ENCODE measurements at places on chromosomes 5 and 9.

DNA sequence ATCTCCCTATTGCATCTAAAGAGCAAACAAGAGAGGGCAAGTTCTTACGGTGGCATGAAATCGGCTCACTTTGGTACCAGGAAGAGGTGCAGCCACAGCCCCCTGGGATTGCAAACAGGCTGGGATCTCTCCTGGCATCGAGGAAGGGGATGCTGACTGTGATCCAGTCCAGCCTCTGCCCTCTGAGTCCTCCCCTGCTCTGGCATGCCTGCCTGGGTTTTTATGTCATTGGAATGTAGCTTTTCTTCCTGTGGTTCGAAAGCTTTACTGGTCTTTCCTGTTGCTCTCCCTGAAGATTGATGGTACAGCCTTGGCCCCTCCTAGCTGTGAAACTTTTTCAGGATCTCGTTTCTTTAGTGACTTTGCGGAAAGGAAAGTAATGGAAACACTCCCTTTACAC lies 6.6 kb downstream of the SLC46A2 start:
- peak; percentile 87 for DNase-seq

GRCh38 chr9:4490705-4491625 lies 697 bp downstream of the SLC1A1 start:
- DNase-seq = no peak

DNA sequence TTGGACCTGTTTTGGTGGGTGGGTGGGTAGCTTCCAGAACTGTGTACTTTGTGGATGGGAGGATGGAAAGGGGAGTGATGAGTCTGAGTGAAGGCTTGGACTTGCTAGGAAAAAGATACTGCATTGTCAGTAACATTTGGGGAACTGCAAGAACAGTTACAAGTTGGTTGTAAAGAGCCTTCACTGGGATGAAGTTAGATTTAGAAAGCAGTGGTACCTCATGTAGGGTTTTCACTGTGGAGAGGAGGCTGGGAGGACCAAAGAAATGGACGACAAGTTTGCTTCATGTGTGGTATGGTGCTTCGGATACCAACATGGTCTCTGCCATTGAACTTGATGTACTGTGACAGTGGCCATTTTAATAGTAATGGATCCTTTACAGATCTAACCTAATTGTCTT lies 50.3 kb downstream of the RAD23B start:
- no peak for DNase-seq

GRCh38 chr5:127665641-127666040 lies 16.8 kb downstream of the CTXN3 start:
- DNase-seq = no peak

GRCh38 chr9:127634698-127635097 lies 22.6 kb downstream of the STXBP1 start:
- no peak for DNase-seq

DNA sequence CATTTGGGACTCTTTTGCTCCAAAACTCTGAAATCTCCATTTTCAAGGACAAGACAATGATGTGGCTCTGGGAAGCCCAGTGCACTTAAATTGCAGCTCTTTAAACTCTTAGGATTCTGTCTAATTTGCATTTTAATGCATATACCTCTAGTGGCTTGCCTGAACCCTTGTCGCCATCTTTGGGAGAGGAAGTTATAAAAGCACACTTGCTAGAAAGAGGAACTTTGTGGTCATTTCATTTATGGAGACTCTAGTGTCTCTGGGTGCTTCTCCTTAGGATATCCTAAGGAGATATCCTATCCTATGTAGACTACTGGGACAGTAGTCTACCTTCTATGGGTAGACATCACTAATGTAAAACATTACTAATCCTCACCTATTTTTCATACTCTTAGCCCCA lies 77.3 kb upstream of the SLC1A3 start:
- no peak for DNase-seq

GRCh38 chr9:5720151-5720550 lies 91.2 kb downstream of the RIC1 start:
- DNase-seq = no peak

DNA sequence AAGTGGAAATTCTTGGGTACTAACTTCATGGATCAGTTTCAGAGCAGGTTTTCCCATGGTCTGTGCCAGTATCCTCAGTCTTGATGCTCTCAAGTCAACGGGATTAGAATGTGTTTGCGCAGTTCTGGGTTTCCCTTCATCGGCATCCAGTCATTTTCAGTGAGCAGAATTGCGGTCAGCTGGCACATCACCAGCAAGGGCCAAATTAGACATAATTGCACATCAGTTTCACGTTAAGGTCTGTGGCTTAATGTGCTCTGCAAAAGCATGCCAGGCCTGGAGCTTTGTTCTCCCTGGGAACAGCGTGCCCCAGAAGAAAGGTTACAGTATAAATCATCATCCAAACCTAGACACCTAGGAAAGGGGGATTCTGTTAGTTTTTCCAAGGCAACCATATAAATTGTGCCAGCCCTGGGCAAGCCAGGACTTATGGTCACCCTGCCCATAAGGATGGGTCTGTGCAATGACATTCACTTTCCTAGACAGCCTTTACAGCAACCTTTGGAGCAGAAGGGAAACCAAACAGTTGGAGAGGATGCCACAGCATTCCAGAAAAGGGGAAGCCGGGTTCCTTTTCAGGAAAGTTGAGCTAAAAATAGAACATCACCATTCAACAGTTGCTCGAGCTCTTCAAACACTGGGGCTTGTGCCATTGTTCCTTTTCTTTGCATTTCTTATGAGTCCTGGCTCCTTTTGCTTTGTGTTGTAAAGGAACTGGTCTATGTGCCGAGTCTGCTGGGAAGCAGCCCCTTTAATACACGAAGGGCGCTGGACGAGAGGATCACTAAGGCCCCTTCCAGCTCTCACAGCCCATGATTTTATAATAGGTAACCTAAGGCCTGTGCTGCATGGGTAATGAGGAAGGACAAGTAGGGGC lies 23.1 kb downstream of the IQGAP2 start:
- no peak for DNase-seq

DNA sequence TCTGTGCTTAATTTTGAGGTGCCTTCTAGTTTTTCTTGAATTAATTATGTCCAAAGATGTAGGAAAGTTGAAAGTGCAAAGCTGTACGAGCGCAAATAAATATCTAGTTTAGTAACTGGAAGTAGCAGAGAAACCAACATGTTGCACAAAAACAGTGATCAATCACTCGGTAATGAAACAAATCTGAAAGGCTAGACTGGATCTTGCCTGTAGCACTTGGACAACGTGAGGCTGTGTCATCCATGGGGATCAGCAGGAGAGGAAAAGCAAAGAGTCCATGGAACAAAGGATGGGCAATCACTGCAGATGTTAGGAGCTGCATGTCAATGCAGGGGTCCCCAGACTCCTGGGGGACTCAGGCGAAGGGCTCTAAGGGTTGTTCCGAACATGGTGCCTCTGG lies 424.2 kb downstream of the IRX1 start:
- peak; percentile 2 for DNase-seq

- peak; percentile 47 for DNase-seq
Measured at GRCh38 chr5:168578538-168579487, at the start of gene PANK3. Gene PANK3, minus strand, starts transcription at chr5:168579368. Its CDS starts 85 bp downstream, at chr5:168579283.

DNA sequence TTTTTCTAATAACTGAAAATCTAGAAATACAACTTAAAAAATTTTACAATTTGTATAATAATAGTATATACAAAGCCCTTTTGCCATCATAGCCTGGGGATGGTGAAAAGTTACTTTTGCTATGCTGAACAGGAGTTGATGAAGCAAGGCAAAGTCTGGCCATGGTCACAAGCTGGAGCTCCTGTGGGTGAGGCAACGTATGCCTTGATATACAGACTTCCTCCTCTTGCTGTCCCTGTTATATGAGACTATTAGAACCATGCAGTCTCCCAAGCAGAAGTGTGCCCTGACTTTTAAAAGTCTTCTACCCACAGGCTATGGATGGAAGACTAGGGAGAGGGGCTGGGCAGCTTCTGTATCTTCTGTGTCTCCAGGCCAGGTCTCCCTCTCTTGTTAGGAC lies 15.7 kb downstream of the FAM151B start:
- DNase-seq = no peak

DNA sequence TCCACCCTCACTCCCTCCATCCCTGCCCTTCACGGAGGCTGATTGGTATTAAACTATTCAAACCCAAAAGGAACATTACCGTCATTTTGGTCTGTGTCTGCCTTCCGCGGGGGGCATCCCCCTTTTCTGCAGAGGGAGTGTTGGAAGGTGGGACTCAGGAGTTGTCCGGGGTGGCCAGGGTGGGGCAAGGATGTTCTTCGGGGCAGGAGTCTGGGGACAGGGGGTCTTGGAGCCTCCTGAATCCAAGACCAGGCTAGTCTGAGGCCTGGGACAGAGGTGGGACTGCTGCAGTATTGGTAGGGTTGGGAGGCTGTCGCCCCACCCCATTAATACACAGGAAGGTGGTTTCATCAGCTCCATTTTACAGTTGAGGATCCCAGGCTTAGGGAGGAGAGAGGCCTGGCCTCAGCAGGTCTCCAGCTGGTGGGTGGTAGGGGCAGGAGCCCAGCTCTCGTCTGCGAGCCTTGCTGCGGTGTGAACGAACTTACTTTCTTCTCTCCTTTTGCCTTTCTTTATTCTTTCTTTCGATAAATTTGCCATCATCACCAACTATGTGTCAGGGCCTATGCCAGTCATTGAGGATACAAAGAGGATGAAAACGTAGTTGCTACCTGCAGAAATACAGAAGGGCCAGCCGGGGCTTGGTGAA lies 33.8 kb downstream of the DAB2IP start:
- no peak for DNase-seq

GRCh38 chr5:75951716-75952115 lies 131.5 kb upstream of the SV2C start:
- DNase-seq = no peak

- DNase-seq = no peak
Measured at GRCh38 chr9:5041390-5042115, 56.5 kb downstream of the JAK2 start.

DNA sequence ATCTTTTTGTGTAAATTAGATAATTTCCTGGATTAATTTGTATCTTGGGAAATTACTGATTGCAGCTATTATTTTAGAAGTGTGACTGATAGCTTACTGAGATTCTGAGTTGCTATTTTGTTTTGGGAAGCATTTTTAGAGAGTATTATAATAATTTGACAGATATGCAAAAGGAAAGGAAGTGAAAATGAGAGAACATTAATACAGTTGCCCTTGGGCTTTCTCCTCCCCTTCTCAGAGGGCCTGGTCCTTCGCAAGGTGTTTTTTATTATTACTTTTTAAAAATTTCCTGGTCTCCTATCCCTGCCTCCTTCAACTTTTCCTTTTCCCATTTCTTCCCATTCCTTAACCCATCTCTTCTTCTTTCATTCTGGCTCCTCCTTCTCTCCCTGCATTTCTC lies 32.6 kb downstream of the UBAP1 start:
- DNase-seq = no peak

DNA sequence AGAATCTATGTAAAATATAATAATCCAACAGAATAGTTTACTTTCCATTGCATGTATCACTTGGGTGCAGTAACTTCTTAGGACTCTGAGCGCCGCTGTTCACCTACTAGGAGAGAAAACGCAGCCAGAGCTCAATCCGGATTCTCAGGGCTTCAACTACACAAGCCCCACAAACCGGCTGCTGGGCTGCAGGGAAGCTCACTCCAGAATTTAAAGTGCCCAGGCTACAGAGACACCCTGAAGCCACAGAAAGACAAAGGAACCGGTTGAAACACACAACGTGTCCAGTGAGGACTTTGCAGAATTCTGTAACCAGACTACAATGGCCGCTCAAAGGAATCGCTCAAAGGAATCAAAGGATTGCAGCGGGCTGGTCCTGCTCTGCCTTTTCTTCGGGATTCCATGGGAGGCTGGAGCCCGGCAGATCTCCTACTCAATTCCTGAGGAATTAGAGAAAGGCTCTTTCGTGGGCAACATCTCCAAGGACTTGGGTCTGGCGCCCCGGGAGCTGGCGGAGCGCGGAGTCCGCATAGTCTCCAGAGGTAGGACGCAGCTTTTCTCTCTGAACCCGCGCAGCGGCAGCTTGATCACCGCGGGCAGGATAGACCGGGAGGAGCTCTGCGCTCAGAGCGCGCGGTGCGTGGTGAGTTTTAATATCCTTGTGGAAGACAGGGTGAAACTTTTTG lies at the start of gene PCDHGA10:
Gene PCDHGA10 (plus strand): TSS at position 134 of the 686 bp plus-strand sequence. CDS start 189 bp downstream, at position 323.
- DNase-seq = peak; percentile 54

DNA sequence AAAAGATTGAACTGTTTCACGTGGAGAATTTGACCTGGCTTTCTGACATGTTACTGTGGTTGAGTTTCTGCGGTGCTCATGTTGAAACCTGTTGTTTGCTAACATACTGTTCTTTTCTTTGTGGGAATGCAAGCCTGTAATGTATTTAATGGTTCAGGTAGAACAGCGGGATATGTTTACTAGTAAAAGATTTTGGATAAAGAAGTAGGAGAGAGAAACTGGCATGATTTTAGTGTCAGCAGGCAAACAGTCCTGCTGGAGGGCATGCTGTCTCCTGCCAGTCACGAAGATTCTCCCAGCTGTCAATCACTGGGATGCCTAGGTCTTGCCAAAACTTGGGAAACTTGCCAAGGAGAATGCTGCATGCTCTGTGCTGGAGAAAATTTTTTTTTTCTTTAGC lies 263.5 kb downstream of the TAF11L14 start:
- peak; percentile 52 for DNase-seq

DNA sequence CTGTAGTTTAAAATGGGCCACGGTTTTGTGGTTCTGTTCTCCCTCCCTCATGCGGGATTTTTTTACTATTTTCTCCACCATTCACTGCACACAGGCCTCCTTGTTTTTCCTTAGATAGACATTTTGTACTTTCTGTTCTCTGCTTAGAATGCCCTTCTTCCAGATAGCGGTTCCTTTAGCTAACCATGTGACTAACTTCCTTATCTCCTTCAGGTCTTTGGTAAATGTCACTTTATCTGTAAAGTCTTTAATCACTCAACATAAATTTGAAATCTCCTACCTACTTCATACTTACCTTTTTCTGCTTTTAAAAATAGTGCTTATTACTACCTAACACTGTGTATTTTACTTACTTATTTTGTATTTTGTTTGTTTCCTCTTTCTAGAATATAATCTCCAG lies 15.0 kb downstream of the FER start:
- no peak for DNase-seq

- no peak for DNase-seq
Measured at GRCh38 chr9:30851600-30851999, 1532.8 kb upstream of the ACO1 start.

DNA sequence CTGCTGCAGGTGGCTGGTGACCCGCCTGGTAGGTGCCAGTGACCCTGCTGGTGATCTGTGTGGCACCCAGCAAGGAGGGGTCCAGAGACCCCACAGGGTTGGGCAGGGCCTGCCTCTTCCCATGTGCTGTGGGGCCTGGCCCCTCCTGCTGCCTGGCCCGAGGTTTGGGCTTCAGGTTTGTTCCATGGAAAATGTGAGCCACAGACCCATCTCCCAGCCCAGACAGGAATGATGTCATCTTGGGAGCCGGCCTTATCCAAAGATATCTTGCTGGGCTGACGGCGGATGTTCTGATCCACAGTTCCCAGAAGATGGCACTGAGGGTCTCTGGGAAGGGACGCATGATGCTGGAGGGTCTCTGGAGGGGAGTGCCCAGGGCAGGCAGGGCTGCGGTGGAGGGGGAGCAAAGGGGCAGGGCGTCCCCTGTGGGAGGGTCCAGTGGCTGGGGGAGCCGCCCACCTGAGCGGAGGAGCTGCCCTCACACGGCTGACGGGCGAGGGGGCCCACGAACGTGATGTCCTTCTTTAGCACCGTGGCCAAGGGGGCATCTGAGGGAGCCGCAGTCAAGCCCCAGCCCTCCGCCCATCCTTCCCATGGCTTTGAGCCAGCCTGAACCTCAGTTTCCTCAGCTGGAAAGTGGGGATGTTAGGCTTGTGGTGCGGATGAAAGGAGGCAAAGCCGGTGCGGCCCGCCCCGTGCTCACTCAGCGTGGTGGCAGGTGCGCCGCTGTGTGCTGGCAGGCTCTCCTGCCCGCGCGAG lies 68.1 kb downstream of the COL5A1 start:
- no peak for DNase-seq
